ENCODE measurements at places on chromosomes 3 and 15. TPM values are rescaled to one million over a fixed set of nuclear protein-coding genes. Genes with fewer than 3 reads are reported as not detected.

DNA sequence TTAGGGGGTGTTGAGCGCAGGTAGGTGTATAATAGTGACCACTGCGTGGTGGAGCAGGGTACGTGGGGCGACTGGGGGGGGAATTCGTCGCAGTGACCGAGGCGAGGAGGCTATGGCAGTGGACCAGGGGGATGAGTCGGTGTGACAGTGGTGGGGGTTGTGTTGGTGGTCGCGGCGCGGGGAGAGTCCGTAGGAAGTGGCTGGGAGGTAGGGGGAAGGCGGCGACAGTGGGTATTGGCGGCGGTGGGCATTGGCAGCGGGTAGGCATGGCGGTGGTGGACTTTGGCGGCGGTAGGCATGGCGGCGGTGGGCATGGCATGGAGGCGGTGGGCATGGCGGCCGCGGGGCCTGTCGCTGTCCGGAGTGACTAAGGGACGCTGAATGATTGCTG is 739 bp downstream of the SNRPN start:
- H3K27ac ChIP-seq, result no peak overlapping the region
- DNase-seq, result no peak
- no peaks in the 10 kb centered on the region for H3K27me3 ChIP-seq
- H3K4me1 ChIP-seq, result 0 out of 2 replicates have a peak, but pooled peaks cover 5% of the 10 kb centered on the region
- H3K4me3 ChIP-seq, result peak overlapping the region; percentile 55
- H3K36me3 ChIP-seq, result no peaks in the 10 kb centered on the region

DNA sequence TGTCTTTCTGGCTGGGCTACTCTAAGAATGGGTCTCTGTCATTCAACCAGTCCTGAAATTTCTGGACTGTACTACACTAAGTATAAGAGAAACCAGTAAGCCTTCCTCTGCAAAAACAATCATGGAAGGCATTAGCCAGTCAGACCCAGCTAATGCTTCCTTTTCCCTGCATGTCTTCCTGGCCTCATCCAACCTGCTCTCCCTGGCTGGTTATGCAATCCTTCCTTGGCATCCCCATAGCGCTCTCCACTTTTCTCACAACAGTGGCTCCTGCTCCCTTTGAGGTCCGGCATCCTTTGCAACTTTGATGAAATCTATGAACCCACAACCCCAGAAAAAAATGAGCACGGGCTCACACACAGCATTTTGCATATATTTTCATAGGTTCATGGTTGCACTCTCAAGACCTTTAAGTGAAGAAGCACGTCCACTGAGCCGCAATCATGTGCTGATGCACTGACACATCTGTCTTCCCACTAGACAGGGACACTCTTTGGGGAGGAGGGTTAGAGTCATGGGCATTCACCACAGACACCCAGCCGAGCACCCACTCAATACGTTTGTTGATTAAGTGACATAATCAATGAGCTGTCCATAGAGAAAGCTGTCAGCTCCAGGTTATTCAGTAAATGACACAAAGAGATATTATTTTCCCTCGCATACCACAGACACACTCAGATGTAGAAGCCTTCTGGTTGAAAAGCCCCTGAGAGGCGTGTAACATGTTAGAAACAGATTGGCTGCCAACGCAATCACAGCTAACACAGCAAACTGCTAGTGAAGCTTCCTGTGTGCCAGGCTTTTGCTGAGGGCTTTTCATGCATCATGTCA is 66.7 kb downstream of the PLD1 start:
- H3K4me3 ChIP-seq, result no peak overlapping the region
- H3K4me1 ChIP-seq, result no peaks in the 10 kb centered on the region
- no peaks in the 10 kb centered on the region for H3K27me3 ChIP-seq
- no peaks in the 10 kb centered on the region for H3K36me3 ChIP-seq
- H3K27ac ChIP-seq, result no peak overlapping the region

The CX3CR1 gene
- not detected for total RNA-seq

The FANCD2OS gene
- not detected for total RNA-seq

The ACOX2 gene
- total RNA-seq, result 0.41 TPM

DNA sequence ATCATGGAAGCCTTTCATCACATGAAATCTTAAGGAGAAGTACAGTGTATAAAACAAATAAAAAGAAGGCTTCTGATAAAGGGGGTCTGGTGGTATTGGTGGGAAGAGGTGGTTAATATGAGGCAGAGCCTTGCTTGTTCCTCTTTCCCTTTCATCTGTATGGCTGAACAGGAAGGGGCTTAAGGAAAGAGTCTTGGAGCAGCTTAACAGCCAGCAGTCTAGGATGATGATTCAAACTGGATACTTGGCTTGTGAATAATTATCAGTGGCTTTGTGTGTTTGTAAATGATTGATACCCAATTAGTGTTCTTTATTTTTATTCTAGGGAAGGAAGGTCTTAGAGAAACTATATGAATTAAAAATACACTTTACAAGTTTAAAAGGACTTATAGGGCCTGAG is 29.1 kb upstream of the TCAIM start:
- no peaks in the 10 kb centered on the region for H3K36me3 ChIP-seq
- H3K4me1 ChIP-seq, result no peaks in the 10 kb centered on the region
- H3K27me3 ChIP-seq, result 0 out of 2 replicates have a peak, but pooled peaks cover 1% of the 10 kb centered on the region
- DNase-seq, result no peak

GRCh38 chr3:153051427-153052095 is 110.5 kb upstream of the RAP2B start:
- no peaks in the 10 kb centered on the region for H3K36me3 ChIP-seq
- DNase-seq, result peak; percentile 59
- H3K4me1 ChIP-seq, result peaks cover 21% of the 10 kb centered on the region
- no peaks in the 10 kb centered on the region for H3K27me3 ChIP-seq

Measured in SJSA1 (cell line).